Endothelial cell of umbilical vein (primary cell): ENCODE measurements at places on chromosomes 7 and 10. TPM values are rescaled to one million over a fixed set of nuclear protein-coding genes. Genes with fewer than 3 reads are reported as not detected.

Gene PTF1A
- total RNA-seq: not detected in 2 replicates

DNA sequence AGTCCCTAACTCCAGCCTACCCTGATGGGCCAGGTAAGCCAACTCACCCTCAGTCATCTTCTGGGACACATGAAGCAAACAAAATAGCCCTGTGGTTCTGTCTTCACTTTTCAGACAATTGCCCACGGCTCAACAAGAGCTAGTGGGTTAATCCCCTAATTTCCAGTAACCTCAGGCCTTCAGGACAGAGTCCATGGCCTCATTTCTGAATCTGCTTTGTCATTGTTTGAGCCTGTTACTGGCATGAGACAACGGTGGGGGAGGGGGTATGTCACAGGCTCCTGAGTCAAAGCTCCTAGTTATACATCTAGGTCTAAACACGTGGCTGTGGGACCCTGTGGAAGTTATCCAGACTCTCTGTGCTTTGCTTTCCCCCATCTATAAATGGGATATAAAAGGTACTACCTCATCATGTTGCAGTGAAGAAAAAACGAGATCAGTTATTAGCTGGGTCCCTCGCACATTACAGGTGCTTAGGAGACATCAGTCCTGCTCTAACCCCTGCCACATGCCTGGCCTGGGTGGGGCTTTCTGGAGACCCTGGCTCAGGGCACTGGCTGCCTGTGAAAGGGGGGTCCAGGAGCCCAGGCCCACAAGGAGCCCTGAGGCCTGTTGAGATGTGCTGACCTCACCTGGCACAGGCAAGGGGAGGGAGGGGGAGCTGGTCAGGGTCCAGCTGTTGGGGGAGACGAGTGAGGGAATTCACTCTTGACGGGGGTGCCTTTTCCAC, 16.5 kb downstream of the MAT1A start:
- DNase-seq: no peak

DNA sequence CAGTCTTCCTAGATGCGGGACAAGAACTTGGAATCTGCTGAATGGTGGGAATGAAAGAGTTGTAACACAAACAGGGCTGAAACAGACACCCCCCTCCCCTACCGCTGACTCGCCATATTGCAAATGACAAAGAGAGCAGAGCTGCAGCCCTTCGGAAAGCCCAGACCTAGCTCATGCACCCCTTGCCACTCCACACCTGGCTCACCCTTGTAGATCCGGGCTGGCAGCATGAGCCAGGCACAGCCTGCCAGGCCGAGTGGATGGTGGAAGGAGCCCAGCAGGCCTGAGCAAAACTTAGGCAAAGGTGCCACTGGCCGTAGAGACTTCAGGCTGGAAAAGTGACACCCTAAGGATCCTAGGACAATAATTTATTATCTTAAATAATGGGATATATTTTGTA, 237.4 kb upstream of the SEMA3D start:
- no peak for DNase-seq

DNA sequence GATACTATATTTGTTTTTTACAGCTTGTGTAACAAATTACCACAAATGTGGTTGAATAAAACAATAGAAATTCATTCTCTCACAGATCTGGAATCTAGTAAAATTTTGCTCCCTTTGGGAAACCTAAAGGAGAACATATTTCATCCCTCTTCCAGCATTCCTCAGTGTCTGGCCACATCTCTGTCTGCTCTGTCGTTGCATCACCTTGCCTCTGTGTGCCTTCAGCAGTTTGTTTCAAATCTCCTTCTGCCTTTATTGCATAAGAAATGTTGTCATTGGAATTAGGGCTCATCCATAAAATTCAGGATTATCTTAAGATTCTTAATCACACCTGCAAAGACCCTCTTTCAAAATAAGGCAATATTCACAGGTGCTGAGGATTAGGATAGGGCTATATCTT, 14.5 kb downstream of the OR2A14 start:
- DNase-seq: no peak

- no peak for DNase-seq
Measured at GRCh38 chr7:1239803-1240516, 7.3 kb downstream of the UNCX start.
